ENCODE measurements at places on chromosomes 16 and 17.

DNA sequence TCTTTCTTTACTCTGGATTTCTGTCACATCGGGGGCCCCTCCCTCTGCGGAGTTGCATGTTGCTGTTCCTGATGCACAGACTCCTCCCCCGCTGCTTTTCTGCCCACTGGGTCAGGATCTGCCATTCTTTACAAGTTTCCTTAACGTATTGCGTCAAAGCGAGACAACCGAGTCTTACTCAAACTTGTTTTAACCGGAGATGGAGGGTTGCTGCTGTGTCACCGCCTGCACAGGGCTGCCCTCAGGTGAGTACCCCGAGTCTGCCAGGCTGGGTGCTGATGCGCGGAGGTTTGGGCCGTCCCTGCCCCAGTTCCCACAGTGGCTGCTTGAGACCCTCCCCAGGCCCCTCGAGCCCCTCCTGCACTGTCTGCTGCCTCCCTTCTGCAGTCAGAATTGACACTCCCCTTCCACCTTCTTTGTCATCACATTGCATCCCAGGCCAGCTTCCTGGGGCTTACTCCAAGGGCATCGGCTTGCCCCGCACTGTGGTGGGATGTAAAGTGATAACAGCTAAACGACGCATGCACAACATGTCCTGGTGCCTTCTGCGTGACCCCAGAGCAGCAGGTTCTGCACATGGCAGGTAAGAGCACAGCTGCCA lies 19.3 kb downstream of the CARHSP1 start:
- DNase-seq, result no peak

DNA sequence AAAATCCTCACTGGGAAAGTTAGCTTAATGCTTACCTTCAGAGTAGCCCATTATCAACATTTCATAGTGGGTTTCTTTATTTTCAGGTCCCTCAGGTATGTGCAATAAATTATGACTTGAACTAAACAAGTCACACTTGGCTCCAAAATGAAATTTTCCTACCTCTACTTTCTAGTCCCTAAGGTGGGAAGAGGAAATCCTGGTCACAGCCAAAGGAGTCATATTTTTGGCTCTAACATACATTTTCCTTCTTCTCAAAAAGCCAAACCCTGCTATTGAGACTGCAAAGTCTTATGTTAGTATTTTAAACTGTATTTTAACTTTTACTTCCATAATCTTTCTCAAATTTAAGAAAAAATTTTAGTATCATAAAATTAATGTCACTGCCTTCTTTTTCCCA lies 128.9 kb downstream of the BRIP1 start:
- no peak for DNase-seq

GRCh38 chr16:51002881-51003490 lies 148.1 kb downstream of the SALL1 start:
- DNase-seq, result no peak

DNA sequence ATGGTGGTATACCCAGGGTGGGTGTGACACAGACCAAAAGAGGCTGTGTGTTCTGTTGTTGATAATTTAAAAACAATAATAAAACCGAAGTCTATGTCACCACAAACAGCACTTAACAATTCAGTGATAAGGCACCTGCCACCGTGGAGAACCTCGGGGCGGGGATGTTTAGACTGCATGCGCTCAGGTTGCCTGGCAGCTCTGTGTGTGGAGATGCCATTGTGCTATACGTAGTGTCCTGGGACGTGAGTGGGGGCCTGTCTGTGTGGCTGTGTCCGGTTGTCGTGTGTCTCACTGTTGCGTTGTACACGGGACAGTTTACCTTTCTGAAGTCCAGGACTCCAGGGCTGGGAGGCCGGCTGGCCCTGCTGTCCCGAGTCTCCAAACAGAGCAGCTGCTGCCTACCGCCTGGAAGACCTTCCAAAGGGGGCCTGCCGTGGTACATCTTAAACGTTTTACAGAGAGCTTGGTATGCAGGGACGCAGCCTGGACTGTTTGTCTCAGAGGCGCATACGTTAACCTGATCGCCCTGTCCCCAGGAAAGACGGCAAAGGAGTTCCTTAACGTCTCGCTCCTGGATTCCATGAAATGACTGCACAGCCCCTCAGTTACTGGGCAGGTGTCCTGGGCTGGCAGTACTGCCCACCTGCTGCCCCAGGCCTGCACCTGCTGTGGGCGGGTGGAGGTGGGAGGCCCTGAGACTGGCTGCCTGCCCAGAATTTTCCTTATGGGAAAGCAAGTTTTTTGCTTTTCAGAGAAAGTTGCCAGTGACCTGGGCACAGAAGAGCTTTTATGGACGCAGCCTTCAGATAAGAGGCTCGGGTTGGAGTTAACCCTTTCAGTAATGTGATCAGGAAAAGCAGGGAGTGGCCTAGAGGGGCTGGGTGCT lies 19.0 kb downstream of the SPIRE2 start:
- no peak for DNase-seq

DNA sequence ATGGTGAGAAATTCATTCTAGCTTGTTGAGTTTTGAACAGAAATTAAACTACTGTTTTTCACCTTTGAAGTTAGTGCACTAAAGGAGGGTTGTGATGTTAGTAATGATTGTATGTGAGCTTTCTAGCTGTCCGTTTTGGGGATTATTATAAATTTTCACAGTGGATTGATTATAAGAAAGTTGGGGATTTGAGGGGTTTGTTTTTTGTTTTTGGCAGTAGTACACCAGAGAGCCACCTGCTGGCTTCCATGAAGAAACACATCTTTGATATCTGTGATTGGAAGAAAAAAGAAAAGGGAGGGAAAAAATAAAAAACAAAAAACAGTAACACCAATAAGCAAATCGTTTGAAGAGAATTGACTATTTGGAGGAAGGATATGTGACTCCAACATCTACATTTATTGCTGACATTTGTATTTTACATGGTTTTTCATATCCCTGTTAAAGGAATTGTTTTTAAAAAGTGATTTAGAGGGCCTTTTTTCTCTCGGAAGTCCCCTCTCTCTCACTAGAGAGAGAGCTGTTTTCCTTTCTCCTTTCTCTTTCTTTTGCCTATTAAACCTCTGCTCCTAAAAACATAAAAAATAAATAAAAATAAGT lies 1469.5 kb upstream of the GOT2 start:
- peak; percentile 31 for DNase-seq

GRCh38 chr17:33334703-33335102 lies 41.6 kb upstream of the ASIC2 start:
- no peak for DNase-seq

- DNase-seq, result peak; percentile 74
Measured at GRCh38 chr16:16004314-16004749, 54.9 kb downstream of the ABCC1 start.

GRCh38 chr16:84922351-84923120 lies 88.8 kb downstream of the ZDHHC7 start:
- peak; percentile 26 for DNase-seq

DNA sequence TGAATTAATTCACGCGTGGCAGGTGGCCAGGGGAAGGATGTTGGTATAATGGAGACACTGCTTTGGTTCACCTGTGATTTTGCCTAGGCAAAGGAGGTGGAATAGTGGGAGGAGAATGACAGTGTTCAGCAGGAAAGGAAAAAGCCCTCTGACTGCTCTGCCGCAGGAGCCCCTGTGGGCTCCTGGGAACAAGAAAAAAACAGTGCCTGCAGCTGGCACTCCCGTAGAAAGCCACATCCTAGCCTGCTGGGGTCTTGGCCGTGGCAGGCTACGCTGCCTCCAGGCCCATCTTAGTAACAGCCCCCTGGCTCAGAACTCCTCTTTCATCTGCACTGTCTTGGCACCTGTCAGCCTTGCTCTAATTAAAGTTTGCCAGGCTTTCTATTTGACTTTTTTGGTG lies 20.6 kb downstream of the ADORA2B start:
- DNase-seq, result no peak

DNA sequence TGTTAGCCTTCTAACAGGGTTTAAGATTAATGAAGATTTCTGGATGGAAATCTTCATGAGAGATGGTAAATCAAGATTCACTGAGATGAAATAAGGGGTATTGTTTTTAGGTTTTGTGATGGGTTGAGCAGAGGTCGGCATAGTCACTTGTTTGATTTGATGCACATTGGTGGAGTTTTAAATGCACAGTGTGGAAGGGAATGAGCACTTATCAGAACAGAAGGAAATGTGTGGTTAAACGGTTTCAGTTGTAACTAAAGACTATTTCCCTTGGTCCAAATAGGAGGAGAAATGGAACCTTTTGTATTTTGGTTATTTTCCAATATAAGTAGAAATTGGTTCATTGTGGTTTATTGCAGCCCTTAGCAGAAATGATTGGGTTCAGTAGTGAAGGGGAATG lies 34.1 kb downstream of the CBFB start:
- DNase-seq, result no peak

- DNase-seq, result no peak
Measured at GRCh38 chr17:15440347-15440746, 27.1 kb downstream of the CDRT4 start.

DNA sequence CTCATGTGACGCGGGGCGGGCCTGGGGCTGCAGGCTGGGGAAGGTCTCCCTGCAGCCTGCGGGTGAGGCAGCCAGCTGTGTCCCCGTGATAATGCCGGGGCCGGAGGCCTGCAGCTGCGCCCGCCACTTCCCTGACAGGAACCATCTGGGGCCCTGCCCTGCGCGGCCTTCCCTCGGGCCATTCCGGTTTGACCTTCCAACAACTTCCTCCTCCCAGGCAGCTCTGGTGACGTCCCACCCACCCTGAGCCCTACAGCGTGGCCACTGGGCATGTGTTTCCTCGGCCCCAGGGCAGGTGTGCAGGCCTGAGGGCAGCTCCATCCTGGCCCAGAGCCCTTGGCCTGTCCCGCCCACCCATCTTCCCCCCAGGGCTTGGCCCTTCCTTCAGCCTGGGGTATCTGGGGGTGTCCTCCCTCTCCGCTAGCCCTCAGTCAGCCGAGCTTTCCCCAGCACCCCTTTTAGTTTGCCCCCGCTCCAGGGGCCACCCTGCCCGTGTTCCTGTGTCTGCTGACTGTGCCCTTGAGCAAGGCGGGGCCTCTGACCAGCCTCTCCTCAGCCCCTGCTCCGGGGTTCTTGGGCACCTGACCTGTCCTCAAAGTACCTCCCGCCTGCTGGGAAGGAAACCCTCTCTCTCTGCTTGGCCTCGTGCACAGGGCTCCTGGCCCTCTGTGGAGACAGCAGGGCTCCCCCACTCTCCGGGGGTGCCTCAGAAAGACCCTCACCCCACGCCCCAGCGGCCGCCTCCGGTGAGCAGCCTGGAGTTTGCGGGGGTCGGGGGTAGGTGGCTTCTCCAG lies at the start of gene CBFA2T3:
Gene CBFA2T3 (minus strand): TSS at position 190 of the 794 bp plus-strand sequence. CDS start 400 bp downstream, outside the sequence.
- DNase-seq, result no peak

GRCh38 chr17:7858522-7858810 lies 663 bp downstream of the CYB5D1 start:
- peak; percentile 58 for DNase-seq

GRCh38 chr16:20409398-20410120 lies at the start of gene ACSM5:
ACSM5 (plus strand) TSS chr16:20409534; CDS start chr16:20411485, 1,951 bp downstream.
- DNase-seq, result no peak

- DNase-seq, result no peak
Measured at GRCh38 chr17:64765191-64765889, 103.2 kb upstream of the SMURF2 start.

DNA sequence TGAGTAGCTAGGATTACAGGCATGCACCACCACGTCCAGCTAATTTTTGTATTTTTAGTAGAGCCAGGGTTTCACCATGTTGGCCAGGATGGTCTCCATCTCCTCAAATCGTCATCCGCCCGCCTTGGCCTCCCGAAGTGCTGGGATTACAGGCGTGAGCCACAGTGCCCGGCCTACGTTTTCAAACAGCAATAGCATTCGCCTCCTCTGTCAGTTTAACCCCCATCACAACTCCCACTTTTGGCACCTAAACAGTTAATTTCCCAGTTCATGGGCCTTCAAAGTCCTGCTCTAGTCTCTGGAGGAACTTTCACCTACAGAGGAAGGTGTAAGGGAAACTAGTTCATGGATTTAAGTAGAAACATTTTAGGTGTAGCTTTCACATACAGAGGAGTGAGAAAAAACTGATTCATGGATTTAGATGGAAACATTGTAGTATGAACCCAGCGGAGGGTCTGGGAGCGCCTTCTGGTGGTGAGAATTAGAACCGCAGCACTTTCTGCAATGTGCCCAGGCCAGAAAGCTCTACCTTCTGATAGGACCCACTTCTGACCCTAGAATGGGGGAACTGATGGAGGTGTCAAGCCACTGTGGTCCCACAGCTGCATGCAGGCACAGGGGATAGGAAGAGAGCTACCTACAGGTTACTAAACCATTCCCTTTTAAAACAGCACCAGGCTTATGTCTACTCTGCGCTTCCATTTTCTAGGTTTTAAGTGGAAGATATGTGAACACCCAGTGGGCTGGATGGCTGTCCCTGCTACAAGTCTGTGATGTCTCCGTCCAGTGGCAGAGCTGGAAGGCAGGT lies 12.0 kb upstream of the MEOX1 start:
- DNase-seq, result peak; percentile 52

- no peak for DNase-seq
Measured at GRCh38 chr16:89884041-89884421, 10.6 kb downstream of the TCF25 start.

GRCh38 chr17:1031711-1032110 lies 34.8 kb downstream of the TIMM22 start:
- peak; percentile 26 for DNase-seq

DNA sequence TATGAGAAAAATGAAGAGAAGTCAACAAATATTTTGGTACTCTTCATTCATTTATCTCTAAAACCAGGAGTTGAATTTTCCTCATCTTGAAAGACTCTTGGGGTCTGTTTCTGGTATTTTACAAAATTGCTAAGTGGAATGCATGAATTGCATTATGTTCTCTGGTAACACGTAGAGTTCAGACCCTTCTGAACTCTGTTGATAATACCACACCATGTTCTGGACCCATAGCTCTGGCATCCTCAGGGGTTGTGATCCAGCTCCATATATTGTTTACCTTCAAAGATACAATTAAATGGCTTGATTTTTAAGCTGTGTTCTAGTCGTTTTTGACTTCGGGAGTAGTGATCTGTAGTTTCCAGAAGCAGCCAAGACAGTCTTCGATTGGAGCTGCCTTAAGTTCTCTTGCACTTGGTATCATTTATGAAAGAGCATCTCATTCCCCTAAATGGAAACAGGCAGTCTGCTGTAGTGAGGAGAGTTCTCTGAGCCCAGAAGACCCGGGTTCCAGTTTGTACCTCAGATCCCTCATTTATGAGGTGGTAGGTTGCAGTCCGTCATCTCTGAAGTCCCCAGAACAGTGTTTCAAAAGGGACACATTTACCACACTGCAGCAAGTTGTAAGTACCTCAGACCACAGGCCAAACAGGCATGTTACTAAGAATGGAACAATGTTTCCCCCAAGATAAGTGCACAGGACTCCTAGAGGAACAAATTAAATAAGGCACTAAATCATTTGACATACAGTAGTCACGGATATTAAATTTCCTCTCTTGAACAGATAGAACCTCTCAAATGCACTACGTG lies 9.6 kb downstream of the PSMD7 start:
- no peak for DNase-seq

DNA sequence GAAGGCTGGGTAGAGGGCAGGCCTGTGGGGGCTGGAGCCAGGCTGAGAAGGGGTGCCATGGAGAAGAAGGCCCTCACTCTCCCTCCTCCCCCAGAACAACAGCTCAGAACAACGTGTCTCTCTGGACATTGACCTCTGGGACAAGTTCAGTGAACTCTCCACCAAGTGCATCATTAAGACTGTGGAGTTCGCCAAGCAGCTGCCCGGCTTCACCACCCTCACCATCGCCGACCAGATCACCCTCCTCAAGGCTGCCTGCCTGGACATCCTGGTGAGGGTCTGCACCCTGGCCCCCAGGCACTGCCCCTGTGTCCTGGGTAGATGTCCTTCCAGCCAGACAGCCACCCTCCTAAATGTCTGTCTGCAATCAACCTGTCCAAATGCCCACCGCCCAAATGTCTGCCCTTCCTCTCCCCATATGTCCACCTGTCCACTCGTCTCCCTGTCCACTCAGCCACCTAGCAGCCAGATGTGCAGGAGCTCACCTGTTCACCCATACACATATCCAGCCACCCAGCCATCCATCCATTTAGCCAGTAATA lies 12.2 kb downstream of the GJD3 start:
- DNase-seq, result no peak

All from AG10803 (cell line).